ENCODE measurements at places on chromosomes 13 and 19.

- DNase-seq: no peak
These were observed 4.7 kb downstream of the PRKACA start for GRCh38 chr19:14112809-14113385.

- DNase-seq: no peak
These were observed 35.7 kb downstream of the LACC1 start for GRCh38 chr13:43915451-43915850.

GRCh38 chr19:5950741-5951140 is 27.2 kb downstream of the RANBP3 start:
- no peak for DNase-seq

DNA sequence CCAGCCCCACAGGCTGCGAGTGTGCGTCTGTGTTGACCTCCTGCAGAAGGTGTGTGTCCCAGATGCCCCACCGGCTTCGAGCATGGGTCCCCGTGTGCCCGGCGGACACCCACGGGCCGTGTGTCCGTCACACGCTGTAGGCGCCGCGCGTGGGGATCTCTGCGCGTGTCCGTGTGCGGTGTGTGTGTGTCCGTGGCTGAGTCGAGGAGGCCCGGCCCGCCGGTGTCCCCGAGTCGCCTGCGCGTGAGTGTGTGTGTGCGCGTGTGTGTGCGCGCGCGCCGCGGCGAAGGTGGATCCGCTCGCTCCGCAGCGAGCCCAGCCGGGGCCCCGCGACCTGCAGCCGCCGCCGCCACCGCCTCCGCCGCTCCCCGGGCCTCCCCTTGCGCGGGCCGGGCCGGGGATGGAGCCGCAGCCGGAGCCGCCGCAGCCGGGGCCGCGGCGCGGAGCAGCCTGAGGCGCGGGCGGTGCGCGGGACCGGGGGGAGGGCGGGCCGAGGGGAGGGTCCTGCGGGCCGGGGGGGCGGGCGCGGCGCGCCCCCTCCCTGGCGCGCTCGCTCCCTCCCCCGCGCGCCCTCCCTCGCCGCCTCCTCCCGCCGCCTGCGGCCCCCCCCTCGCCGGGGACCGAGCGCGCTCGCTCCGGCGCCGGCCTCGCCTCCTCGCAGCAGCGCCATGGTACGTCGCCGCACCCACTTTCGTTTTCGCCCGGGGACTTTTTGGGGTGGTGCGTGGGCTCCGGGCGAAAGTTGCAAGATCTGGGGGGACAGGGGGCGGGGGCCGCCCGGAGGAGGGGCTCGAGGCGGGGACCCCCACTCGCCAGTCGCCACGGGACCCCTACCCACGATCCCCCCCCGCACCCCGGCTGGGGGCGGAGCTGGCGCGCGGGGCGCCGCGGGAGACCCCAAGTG is 7.1 kb upstream of the NFIC start:
- DNase-seq: peak; percentile 61

DNA sequence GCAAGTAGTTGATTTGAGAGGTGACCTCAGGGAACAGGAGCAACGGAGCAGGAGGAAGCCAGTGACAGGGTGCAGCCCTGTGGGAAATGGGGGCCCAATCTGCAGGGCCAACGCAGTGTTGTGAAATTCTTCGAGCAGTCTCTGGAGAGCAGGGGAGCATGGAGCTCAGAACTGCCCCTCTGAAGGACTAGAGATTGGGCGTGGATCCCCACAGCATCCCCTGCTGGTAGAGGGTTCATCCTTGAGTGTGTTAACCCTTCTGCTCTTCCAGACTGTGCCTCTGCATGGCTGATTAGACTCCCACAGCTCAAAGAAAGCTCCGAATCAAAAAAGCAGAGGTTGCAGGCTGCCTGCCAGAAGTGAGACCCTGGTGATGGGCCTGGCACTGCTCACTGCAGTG is 77.9 kb upstream of the UQCRFS1 start:
- no peak for DNase-seq

DNA sequence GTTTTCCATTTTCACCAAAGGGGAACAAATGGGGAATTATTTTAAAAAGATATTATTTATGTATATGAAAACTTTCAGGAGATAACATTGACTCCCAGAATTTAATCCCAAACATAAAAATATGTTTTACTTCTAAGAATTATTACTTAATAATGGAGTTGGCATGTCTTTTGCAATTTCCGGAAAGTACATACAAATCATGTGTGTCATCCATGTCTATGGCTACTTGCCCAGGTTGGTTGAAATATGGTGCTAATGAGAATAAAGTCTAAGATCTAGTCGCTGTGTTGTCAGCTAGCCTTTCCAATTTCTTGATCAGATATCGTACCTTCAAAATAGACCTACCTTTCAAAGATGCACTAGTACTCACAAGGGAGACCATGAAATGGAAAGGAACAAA is 1003.2 kb upstream of the PCDH20 start:
- no peak for DNase-seq

GRCh38 chr13:44464471-44464870 is 90.8 kb downstream of the SERP2 start:
- DNase-seq: no peak

DNA sequence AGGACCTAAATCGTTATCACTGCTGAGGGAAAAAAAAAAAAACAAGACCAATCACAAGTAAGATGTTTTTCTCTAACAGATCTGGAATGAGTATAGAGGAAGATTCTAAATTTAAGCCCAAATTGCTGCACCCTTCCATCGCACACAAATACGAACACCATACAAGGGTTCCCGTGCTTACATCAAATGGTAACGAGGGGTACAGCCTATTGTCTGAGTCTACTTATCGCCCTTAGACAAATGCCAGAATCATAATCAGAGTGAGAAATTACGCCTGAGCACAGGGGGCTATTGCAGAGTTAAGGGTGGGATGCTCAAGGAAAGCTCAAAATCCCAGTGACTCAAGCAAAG is 603 bp downstream of the ZC3H13 start:
- DNase-seq: no peak

- no peak for DNase-seq
These were observed 10.6 kb upstream of the PNMA8A start for GRCh38 chr19:46481947-46482346.

- no peak for DNase-seq
These were observed 15.5 kb downstream of the SIX5 start for GRCh38 chr19:45753548-45753947.

- DNase-seq: no peak
These were observed 67.0 kb downstream of the ABCC4 start for GRCh38 chr13:95234242-95234641.

DNA sequence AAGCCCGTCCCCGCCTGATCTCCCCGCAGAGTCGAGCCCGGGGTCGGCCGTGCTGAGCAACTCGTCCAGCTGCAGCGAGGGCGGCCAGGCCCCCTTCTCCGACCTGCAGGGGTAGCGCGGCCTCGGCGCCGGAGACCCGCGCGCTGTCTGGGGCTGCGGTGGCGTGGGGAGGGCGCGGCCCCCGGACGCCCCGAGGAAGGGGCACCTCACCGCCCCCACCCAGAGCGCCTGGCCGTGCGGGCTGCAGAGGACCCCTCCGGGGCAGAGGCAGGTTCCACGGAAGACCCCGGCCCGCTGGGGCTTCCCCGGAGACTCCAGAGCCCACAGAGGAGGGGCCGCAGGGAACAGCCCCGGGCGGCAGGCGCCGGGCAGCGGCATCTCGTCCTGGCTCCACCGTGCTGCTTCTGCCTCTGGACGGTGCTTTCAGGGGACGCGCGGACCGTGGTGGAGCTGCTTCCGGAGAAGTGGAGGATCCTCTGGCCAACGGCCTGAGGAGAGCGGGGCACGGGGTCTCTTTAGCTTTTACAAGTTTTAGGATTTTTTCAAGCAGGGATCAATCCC is 8.8 kb upstream of the F7 start:
- DNase-seq: no peak

DNA sequence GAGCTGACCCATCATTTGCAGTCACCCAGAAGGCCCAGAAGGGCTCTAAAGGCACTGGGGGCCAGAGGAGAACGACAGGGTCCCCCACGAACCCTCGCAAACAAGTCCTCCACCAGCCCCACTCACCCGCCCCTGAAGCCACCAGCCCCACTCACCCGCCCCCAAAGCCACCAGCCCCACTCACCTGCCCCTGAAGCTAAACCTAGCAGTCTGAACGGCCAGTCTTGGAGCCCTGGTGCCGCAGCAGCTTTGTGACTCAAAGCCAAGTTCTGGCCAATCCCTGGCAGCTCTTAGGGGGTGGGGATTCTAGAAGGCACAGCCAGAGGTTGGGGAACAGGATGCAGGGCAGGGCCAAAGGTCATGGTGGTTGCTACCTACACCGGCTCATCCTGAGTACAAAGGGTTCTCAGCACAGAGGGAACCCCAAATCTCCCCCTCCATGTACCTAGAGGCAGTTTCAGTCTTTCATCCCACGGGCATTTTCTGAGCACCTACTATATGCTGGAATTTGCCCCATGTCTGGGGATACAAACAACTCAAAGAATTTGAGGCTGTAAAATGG is at the start of gene IQCN:
IQCN (minus strand) TSS at position 234 of the 562 bp plus-strand sequence. CDS start 4,974 bp downstream, outside the sequence.
- peak; percentile 43 for DNase-seq

- DNase-seq: no peak
These were observed 7.0 kb downstream of the DPF1 start for GRCh38 chr19:38216785-38217641.

GRCh38 chr19:6470173-6470572 is 6.1 kb downstream of the CRB3 start:
- no peak for DNase-seq

DNA sequence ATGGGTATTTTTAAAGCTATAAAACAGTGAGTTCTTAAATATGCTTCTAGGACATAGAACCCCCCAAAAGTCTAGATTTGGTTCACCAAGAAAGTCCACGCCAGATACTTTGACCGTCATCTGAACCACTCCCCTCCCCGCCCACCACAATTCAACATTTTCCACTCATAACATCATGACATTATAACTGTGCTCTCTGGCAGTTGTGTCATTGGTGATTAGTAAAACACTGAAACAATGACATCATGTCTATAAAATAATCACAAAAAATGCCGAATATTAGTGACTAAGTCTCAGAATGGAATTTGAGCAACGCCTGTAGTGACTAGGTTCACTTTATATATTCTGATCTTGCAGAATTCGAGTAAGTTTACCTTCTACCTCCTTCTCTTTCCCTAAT is 732.3 kb downstream of the FGF9 start:
- no peak for DNase-seq

DNA sequence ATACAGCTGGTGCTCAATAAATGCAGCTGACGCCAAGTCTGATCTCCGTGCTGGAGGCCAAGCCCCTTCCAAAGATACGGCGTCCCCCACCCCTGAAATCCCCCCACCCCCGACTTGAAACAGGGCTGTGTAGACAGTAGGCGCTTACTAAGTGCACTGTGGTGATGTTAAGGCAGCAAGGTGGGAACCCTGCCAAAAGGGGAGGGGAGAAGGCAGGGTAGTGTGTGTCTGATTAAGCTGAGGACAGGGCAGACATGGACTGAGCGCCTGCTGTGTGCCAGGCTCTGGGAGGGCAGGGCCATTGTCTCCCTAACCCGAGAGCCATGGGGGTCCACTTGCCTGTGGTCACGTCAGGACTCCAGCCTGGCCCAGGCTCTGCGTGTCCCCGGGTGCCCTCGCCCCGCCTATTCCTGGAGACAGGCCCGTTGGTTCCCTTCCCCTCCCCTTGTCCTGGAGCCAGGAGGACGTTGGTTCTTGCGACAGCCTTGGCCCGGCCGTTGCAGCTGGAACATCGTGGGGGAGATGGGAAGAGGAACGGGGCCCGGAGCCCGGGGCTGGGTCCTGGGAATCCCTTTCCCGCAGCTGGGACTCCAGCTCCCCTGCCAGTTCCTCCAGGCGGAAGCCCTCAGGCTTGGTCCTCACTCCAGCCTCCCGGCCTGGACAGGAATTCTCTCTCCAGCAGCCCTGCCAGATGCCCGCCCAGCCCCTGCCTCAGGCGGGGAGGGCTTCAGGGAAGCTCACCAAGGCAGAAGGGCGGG is 1.7 kb upstream of the ELANE start:
- peak; percentile 21 for DNase-seq

GRCh38 chr19:1992759-1993260 is 22.7 kb downstream of the BTBD2 start:
- no peak for DNase-seq

Measured in kidney tubule cell (primary cell).